ENCODE measurements at places on chromosomes 2 and 18.

DNA sequence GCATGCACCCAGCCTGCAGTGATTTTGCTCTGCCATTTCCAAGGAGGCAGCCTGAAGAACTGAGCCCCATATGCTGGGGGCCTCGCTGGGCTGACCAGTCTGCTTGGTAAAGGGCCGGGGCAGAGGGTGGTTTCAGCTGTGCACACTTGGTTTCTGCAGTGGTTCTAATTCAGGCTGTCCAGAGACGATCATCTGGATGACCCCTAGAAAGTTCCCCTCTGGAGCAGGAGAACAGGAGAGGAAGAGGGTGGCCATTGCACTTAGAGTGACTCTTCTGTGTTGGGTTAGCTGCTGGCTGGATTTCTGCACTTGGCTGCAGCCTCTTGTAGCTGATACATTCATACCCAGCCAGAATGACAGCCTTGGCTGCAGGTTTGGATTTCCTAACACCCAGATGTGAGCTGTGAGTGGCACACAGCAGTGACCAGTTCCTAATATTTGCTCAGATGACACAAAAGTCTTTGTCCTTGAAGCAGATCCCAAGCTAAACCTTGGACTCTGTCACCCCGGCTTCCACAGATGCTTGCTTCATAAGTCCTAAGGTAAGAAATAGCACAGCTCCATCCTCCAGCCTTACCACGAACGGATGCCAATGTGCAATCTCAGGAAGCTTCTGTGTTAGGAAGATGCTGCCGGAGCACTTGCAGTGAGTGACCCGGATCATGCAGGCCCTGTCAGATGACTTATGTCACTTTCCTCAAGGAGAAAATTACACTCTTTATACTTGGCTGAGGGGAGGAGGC lies 105.6 kb downstream of the HNRNPLL start:
- DNase-seq: no peak

GRCh38 chr2:174174741-174175140 lies 73.6 kb downstream of the OLA1 start:
- no peak for DNase-seq

DNA sequence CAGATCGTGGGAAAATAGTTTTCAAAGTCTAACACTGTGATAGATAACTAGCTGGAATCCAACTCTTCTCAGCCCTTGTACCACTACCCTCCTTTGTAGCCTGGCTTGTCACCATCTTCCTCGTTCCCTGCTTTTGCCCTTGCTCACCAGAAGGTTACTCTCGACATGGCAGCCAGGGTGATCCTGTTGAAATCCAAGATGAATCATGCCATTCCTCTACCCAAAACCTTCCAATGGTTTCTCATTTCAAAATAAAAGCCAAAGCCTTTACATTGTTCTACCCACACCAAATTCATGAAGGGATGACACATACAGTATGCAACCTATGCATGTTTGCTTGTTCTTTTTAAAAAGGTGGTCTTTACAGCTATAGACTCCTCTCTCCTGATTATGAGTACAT lies 45.7 kb downstream of the STAT4 start:
- DNase-seq: no peak

- no peak for DNase-seq
These were observed 738.1 kb upstream of the NXPH2 start for GRCh38 chr2:139518321-139518720.

GRCh38 chr2:102103992-102104871 lies 38.3 kb upstream of the IL1R1 start:
- DNase-seq: peak; percentile 68

- peak; percentile 11 for DNase-seq
These were observed 159.0 kb downstream of the DCC start for GRCh38 chr18:52499016-52499415.

DNA sequence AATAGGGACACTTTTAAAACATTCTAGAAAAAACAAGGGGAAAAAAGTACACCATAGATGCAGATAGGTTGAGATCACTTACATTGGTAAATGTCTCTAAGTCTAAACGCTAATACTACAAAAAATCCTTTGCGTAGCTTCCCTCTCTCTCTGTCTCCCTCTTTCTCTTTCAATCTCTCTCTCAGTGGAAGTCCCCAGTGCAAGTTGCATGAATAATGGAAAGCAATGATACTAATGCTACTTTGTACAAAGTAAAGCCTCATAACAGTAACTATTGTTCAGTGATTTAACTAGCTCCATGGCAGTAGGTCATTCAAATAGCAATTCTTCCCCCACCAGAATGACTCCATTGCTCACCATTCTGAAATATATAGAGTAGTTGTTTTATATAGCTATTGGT lies 12.8 kb downstream of the MEIS1 start:
- no peak for DNase-seq

DNA sequence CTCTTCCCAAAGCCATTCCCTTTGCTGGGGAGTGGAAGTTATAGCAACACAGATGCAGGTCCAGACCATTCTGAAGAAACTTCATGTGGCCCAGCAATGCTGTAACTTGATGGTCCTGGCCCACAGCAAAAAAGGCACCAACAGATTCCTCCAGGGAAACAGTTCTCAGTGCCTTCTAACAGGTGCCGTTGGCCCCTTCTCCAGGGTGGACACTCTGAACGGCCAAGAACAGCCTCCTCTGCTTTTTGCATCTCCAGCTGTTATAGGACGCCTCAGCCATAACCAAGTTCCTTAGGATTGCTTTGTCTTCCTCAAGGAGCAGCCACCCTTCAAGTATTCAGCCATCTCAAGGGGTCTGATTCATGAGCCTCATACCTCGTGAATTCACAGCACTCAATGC lies 38.0 kb downstream of the MARCO start:
- DNase-seq: no peak

- DNase-seq: peak; percentile 69
These were observed 29.9 kb upstream of the NT5DC4 start for GRCh38 chr2:112690853-112691401.
